Kidney (tissue), 22 donors: ENCODE measurements at places on chromosomes 6 and 20. TPM values are rescaled to one million over a fixed set of nuclear protein-coding genes. Genes with fewer than 3 reads are reported as not detected.
A peak's percentile ranks its signal among the peaks of the same experiment; 100 is the strongest.

GRCh38 chr6:143647732-143648131, 30.0 kb upstream of the PHACTR2 start:
- no peak for DNase-seq

Gene PAK5
- 0.22 TPM for polyA plus RNA-seq

- DNase-seq, result no peak
Measured at GRCh38 chr6:49479308-49479970, 16.3 kb downstream of the CENPQ start.

GRCh38 chr6:52551483-52552277, 25.2 kb downstream of the TRAM2 start:
- peak; percentile 73 for DNase-seq

DNA sequence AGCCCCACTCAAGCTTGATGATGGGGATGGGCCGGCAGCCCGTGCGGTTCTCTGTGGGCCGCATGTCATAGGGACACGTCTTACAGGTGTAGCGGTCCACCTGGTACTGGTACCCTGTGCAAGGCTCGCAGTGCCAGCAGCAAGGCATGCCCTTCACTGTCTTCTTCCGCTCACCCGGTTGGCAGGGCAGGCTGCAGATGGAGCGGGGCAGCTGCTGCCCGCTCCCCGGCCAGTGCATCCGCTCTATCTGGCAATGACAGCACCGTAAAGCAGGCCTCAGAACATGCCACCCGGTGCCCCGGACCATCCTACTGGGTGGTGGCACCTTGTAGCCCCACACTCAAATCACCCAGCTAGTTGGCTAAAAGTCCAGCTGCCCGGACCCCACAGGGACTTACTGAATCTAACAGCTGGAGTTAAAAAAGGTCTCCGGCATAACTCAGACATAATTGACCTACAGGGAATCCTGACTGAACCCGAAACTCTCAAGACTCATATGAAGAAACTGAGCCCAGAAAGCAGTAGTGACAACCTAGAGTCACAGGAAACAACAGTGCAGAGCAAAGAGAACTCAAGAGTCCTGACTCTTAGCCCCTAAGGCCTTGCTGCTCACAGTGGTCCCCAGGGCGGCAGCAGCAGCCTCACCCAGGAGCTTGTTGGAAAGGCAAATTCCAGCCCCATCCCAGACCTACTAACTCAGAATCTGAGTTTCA, 109.4 kb downstream of the GRM4 start:
- no peak for DNase-seq

DNA sequence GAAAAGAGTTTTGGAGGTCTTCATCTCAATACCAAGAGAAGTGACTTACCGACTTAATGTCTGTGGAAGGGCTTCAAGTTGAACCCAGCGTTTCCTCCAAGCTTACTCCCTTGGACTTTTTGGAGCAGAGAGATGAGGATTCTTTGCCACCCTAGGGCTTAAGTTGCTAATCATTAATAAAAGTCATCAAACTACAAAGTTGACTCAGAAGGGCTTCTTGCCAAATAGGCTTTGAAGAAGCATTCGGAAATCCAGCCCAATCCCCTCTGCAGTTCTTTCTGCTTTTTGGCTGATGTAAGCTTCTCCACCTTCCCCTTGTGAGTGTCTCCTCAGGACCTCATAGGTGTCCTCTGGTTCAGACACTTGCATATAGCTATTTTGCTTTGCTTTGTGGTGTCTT, at the start of gene SLC17A3:
Gene SLC17A3, minus strand, starts transcription at position 126 of the 400 bp plus-strand sequence. CDS start 5,856 bp downstream, outside the sequence.
- no peak for DNase-seq

GRCh38 chr20:1376408-1377270, 16.2 kb downstream of the FKBP1A start:
- no peak for DNase-seq

GRCh38 chr6:107821591-107821990, 2.5 kb downstream of the SCML4 start:
- no peak for DNase-seq

DNA sequence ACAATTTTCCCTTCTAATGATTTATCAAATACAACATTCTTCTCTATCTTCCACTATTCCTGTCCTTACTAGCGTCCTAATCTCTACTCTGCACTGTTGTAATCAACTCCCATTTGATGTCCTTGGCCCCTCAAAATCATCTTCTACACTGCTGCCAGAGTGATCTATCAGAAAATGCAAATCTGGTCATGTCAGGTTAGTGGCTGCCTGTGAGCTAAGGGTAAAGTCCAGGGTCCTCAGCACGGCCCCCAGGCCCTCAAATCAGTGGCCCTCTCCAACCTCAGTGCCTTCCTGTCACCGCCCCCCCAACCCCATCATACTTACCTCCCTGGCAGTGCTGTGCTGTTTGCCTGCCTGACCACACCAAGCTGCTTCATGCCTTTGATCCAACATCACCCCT, 3.8 kb downstream of the LYRM4 start:
- no peak for DNase-seq

DNA sequence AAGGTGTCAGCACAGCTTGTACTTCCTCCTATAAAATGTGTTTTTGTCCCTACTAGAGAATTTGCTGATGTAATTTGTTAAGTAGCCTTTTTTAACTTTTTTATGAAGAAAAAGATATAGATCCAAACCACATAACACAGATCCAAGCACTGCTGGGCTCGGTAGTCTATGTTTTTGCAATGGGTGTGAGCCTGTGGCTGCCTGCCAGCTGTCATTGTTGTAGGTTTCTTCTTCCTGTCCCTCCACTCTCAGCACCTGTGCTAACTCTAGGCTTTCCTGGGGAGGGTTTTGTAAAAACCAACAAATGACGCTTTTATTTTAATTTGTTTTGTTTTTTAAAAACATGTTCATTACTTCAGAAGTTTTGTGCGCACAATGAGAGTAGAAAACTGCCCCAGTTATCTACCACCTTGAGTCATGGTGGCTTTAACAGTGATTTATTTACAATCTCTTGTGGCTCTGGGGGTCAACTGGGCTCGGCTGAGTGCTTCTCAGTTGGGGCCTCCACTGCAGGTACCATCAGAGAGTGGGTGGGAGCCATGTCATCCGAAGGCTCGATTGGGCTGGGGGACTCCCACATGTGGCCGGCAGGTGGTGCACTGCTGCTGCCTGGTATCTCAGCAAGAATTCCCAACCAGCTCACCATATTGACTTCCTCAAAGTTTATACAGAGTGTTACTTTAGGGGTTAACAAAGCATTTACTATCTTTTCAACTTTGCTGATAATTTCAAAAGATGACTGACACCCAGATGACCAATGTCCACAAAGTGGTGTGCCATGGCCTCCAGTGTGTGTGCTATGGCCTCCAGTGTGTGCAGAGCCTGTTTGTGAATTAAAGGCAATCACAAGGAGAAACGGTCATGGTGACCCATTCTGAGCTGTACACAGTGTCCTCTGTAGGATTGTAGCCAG, 3.0 kb upstream of the CCR6 start:
- DNase-seq, result no peak

- no peak for DNase-seq
Measured at GRCh38 chr6:160279850-160280249, 21.2 kb upstream of the SLC22A2 start.

DNA sequence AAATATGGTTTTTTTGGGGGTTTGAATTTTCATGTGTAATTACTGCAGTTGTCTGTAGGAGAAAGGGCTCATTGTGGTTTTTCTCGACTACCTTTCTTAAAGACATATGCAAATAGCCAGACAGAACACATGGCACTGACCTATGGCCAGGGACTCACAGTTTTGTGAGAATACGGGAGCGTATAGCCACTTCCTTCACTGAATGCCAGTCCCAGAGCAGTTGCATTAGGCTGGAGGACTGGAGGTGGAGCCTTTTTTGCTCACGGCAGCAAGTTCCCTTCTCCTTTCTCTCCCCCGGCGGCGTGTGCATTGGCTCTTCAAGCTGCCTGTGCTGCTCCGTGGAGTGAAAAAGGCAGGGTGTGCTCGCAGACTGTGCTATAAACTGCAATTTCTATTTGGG, 114.9 kb downstream of the AKAP7 start:
- peak; percentile 69 for DNase-seq

DNA sequence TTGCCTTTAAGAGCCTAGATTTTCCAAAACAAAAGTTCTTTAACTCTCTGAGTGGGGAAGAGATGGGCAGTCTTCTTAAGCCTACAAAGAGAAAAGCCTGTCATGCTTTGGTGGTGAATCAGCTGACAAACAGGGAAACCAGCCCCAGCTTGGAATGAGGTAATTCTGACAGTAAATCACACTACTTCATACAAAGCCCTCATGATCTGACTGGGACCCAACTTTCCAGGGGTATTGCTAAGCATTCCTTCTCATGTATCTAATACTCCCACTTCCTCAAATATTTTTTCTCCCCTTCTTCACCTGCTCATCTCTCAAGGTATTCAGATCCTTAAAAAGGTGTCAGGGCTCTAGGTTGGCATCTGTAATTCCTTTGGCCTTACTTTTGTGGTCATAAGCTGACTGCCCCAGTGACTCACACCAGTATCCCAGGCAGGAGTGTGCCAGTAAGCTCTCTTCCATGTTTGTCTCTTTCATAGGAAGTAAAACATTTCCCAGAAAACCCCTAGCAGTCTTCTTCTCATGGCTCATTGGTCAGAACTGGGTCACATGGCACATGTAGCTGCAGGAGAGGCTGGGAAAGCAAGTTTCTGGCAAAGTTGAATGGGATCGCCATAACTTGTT, 15.0 kb upstream of the TBC1D22B start:
- no peak for DNase-seq
